ENCODE measurements at places on chromosomes 5 and 9.

GRCh38 chr9:136411378-136411777 lies 920 bp downstream of the PMPCA start:
- no peak for DNase-seq

DNA sequence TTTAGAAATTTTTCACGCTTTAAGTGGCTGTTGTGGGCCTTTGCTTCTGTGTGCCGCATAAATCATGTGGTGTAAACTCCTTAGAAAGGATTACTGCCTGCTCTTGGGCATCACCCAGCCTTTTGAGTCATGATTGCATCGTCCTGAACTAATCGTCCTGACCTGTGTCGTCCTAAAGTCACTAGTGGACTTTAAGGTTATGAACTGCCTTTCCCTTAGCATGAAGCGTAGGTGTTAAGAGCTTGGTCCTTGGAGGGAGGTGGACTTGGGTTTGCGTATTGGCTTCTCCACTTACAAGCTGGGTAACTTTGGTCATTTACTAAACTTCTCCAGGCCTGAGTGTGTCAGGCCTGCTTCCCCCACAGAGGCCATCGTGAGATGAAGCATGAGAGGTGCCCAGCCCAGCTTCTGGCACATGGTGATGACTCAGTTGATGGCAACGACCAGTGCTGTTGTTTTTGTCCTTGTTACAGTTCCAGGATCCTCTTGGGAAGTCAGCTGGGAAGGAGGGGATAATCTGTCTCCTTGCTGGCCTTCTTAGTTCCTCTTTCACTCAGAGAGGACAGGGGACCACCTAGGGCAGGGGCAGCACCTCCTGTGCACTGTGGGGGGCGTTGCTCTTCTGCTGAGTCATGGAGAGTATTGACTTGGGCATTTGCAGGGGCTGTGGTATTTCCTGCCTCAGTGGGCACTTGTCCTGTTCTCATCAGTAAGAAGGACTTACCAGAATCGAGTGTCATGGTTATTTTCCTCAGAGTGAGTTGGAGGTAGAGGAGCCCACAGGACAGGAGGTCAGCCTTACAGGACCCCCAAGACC lies 54.2 kb upstream of the NCS1 start:
- DNase-seq = no peak

- no peak for DNase-seq
These were observed 28.2 kb downstream of the RETREG1 start for GRCh38 chr5:16588434-16589214.

- DNase-seq = no peak
These were observed 208.0 kb downstream of the CHSY3 start for GRCh38 chr5:130112246-130112645.

- DNase-seq = no peak
These were observed 11.8 kb upstream of the HEXB start for GRCh38 chr5:74673011-74673790.

DNA sequence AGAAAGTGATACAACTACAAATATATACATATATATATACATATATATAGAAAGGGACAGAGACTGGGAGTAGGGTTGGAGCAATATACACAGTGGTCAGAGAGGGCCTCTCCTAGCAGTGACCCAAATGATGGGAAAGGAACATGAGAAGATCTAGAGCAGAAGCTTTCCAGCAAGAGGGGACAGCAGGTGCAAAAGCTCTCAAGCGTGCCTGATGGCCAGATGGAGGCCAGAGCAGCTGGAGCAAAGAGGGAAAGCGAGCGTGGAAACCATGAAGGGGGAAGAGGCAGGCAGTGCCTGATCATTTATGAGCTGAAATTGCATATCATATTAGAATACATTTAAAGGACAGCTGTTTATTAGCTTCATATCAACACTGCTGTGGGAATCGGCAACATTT lies 7.6 kb upstream of the GRPEL2 start:
- DNase-seq = no peak

DNA sequence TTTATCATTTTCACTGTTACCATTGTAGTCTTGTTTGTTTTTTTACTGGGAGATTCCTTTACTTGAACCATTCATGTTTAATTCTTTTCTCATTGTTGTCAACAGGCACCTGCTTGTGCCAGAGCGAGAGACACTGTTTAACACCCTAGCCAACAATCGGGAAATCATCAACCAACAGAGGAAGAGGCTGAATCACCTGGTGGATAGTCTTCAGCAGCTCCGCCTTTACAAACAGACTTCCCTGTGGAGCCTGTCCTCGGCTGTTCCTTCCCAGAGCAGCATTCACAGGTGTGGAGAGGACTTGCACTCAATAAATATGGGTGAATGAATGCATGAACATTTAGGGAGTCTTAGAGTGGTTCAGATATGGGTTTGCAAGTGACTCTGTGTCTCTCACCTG lies 37.5 kb downstream of the NUP214 start:
- no peak for DNase-seq

- no peak for DNase-seq
These were observed 161.3 kb upstream of the IRX4 start for GRCh38 chr5:2044041-2044440.

DNA sequence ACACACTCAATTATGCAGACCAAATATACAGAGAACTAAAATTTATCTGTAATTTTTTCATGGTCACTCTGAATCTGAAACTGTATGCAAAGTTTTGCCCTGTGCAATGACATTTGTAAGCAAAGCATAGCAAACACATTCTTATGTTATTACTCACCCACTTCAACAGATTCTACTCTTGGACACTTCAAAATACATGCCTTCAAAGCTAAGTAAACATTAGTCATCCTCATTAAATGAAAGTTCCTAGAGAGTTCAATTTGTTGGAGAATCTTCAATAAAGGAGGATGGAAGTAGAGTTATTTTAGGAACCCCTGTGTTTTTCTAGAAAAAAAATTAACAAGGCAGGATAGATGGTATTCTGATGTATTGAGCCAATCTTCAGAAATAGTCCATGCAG lies 639.7 kb upstream of the C9orf72 start:
- peak; percentile 67 for DNase-seq

GRCh38 chr5:73540192-73540591 lies 25.2 kb downstream of the ANKRA2 start:
- peak; percentile 59 for DNase-seq

- DNase-seq = peak; percentile 89
These were observed 117.2 kb upstream of the TBCA start for GRCh38 chr5:77893225-77893860.

DNA sequence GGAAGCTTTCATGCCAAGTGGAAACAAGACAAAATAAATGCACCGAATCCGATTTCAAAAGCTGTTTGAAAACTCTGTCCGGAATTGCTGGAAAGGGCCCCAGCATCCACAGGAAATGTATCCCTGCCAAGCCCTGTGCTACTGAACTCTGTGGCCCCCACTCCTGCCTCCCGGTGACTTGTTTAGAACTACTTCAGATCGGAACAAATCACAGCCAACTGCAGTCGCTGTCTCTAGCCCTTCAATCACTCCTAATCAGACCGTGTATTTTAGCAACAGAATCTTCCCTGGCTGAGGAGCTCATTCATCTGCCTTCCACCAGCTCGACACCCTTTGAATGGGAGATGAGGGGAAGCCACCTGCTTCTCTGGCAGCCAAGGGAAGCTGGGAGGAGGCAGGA lies 94.1 kb downstream of the KCNIP1 start:
- no peak for DNase-seq

DNA sequence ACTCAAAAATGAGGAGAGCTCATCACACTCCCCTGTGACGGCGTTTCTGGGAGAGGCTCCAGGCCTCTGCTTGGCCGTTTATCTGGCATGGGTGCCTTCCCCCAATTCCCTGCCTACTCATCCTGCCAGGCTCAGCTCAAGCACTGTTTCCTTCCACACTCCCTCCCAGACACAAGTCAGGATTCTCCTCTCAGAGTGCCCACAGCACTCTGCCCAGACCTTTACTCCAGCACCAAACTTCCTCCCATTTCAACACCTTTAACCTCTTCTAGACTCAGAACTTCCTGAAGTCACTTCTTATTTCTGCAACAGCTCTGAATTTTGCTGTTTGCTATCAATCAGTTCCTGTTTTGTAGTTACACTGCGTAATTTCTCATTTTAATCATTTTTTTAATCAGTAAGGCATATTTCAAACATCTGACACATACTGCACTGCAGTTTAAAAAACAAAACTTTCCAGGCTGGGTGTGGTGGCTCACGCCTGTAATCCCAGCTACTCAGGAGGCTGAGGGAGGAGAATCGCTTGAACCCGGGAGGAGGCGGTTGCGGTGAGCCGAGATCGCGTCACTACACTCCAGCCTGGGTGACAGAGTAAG lies 16.0 kb downstream of the TRMO start:
- no peak for DNase-seq

DNA sequence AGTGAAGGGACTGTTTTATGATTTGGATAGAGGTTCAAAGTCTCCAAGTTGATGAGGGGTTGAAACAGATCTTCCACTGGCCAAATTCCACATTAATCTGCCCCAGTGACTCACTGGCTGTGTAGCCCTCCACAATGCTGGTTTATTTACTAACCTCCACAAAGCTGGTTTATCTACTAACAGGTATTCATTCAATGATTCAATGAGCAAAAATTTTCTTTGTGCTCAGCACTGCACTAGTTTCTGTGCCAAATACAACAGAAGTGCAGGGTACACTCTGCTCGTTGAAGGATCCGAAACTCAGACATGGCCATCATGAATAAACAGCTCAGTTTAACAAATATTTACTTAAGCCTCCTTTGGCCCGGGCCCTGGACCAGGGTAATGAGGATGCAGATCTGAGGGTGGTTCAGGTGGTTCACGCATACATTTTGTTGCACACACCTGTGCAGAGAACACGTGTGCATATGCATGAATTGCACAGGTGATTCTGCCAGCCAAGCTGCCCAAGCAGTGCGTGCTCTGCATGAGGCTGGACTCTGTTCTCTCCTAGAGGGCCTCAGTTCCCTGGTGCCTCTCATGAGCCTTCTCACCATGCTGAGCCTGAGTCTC lies 71.0 kb downstream of the SH3PXD2B start:
- peak; percentile 46 for DNase-seq

GRCh38 chr5:151584057-151584937 lies 6.8 kb downstream of the FAT2 start:
- no peak for DNase-seq

GRCh38 chr5:155996123-155996522 lies 330.8 kb upstream of the SGCD start:
- DNase-seq = no peak

DNA sequence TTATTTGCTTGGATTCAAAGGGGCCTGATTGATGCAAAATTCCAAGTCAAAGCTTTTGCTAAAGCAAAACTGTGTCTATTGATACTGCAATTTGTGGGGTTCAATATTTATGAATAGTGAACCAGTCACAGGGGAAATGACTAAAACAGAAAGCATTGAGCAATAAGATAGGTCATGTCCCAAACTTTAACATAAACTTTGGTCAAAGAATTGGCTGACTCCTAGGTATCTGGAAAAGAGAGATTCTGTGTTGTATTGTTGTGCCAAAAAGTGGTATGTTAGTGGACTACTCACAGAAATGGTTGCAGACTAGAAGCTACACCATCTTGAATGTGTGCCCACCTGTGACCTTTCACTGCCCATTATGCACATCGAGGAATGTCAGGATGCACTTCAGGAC lies 585.5 kb upstream of the RGMB start:
- DNase-seq = no peak

GRCh38 chr9:18068900-18069299 lies 405.1 kb upstream of the ADAMTSL1 start:
- no peak for DNase-seq

GRCh38 chr5:14218011-14218410 lies 74.9 kb downstream of the TRIO start:
- DNase-seq = no peak

- DNase-seq = no peak
These were observed 19.9 kb upstream of the KCNIP1 start for GRCh38 chr5:170483701-170484458.

GRCh38 chr9:109013679-109014607 lies 644 bp upstream of the CTNNAL1 start:
- no peak for DNase-seq

GRCh38 chr5:81830596-81830995 lies 79.7 kb upstream of the SSBP2 start:
- no peak for DNase-seq

- peak; percentile 79 for DNase-seq
These were observed 27.6 kb upstream of the CDKN2AIPNL start for GRCh38 chr5:134439210-134439654.

DNA sequence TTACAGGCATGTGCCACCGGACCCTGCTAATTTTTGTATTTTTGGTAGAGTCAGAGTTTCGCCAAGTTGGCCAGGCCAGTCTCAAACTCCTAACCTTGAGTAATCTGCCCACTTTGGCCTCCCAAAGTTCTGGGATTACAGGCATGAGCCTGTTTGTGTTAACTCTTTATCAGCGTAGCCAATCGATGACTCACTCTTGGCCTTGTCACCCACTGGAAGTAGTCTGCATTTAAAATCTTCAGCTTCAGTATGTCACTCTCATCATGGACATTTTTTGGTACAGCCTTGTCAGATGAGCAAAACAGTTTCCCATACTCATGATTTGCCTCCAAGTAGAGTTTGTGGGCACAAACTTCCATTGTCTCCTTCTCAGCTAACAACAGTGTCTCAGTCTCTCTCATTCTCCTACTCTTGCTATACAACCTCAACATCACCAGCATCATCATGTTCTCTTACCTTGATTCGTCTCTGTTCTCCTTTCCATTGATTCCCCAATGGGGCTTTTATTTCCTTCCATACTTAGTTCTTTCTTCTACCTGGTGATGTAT lies 22.5 kb downstream of the MUSK start:
- no peak for DNase-seq

DNA sequence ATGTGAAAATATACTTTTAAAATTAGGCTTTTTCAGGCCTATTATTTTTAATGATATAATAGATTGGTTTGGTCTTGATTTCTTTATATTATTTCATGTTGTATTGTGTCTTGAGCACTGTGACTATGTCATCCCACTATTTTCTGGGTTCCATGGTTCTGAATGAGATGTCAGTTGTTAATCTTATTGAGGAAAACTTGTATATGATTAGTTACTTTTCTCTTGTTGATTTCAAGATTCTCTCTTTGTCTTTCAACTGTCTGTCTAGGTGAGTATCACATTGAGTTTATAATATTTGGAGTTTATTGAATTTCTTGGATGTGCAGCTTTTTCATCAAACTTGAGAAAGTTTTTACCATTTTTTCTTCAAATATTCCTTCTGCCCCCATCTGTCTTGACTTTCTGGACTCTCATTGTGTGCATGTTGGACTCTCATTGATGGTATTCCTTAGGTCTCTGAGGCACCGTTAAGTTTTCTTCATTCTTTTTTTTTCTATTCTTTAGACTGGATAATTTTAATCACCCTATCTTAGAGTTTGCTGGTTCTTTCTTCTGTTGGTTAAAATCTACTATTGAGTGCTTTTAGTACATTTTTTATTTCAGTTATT lies 175.8 kb downstream of the TMEM167A start:
- no peak for DNase-seq

GRCh38 chr5:149260761-149261160 lies 10.9 kb upstream of the AFAP1L1 start:
- no peak for DNase-seq

- DNase-seq = no peak
These were observed 117.6 kb downstream of the PCSK1 start for GRCh38 chr5:96315431-96315830.
